NCI-H187 (cell line): ENCODE measurements at places on chromosomes 2 and 18.

DNA sequence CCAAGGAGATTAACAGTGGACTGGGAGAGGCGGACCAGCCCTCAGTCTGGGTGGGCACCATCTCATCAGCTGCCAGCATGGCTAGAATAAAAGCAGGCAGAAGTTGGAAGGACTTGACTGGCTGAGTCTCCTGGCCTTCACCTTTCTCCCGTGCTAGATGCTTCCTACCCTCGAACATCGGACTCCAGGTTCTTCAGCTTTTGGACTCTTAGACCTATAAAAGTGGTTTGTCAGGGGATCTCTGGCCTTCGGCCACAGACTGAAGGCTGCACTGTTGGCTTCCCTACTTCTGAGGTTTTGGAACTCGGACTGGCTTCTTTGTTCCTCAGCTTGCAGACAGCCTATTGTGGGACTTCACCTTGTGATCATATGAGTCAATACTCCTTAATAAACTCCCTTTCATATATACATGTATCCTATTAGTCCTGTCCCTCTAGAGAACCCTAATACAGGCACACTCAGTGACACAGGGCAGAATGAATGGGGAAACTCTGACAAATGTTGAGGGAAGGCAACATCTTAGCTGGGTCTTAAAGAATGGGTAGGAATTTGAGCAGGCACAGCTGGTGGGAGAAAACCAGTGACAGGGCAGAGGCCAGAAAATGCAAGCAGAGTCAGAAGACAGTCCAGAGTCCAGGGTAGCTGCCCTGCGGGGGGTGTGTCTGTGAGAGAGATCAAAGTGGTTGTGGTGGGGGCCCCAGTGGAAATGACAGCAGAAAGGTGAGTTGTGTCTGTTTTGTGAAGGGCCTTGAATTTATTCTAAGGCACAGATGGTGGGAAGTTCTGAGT, 108.1 kb upstream of the CD302 start:
- DNase-seq, result no peak

GRCh38 chr2:8889978-8890377, 52.6 kb upstream of the KIDINS220 start:
- DNase-seq, result peak; percentile 40

GRCh38 chr18:22789600-22789999, 143.5 kb upstream of the RBBP8 start:
- DNase-seq, result no peak

DNA sequence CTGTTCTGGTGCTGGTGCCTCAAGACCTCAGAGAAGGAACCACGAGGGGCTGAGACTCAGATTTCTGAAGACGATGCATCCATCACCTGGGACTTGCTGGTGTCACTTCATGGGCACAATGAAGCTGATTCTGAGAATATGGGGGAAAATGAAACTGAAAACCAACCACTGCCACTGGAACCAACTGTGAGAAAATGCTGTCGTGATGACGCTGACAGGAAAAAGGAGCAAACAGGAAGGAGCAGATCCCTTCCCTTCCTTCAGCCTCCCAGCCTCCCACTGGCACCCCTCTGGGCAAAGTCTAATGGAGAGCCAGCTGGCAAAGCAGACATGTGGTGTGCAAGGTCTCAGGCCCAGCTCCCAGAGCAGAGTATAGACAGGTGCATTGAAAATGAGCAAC, 109.7 kb downstream of the FOXI3 start:
- no peak for DNase-seq

DNA sequence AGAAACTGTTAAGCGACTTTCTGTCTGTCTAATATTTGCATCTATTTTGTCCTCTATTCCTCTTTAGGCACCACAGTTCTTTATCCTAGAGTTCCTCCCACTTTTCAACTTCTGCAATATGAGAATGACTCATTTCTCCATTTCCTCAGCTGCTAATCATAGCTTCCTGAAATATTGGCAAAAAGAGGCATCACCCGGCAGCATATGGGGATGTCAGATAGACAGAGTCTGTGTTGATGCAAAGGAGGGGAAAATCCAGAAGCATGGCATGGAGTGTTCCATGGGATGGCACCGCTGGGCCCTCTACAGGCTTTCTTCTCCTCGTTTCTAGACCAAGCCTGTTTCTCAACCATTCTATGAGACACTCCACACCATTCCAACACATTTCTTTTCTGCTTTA, 93.4 kb downstream of the DOCK10 start:
- no peak for DNase-seq

- DNase-seq, result no peak
Measured at GRCh38 chr2:37507703-37508102, 163.3 kb downstream of the QPCT start.

- no peak for DNase-seq
Measured at GRCh38 chr2:68108120-68108519, 45.3 kb upstream of the C1D start.

GRCh38 chr2:177501186-177501585, 108.6 kb downstream of the AGPS start:
- DNase-seq, result no peak

DNA sequence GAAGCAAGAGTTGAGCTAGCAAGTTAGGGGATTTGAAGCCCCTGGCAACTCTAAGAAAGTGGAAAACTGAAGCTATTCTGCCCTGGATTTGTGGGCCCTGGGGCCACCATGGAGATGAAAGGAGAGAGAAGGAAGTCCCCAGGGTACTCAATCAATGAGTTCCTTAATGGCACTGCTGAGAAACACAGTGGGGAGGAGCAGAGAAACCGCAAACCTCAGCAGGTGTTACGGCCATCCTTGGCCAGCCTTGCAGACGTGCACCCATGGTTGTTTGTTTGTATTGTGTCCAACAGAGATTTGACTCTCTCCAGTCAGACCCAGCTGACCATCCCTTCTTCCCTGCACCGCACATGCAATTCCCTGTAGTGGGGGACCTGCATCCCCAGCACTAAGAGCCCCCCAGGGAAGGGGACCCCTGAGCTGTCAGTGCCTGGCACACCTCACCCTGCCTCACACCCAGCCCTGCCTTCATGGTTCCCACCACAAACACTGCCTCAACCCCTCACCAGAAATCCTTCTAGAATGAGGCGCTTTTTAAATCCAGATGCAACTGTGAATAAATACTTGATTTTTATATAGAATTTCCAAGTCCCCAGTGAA, 255.3 kb downstream of the SH3BP4 start:
- no peak for DNase-seq

GRCh38 chr18:24611075-24611474, 150.6 kb downstream of the HRH4 start:
- no peak for DNase-seq

DNA sequence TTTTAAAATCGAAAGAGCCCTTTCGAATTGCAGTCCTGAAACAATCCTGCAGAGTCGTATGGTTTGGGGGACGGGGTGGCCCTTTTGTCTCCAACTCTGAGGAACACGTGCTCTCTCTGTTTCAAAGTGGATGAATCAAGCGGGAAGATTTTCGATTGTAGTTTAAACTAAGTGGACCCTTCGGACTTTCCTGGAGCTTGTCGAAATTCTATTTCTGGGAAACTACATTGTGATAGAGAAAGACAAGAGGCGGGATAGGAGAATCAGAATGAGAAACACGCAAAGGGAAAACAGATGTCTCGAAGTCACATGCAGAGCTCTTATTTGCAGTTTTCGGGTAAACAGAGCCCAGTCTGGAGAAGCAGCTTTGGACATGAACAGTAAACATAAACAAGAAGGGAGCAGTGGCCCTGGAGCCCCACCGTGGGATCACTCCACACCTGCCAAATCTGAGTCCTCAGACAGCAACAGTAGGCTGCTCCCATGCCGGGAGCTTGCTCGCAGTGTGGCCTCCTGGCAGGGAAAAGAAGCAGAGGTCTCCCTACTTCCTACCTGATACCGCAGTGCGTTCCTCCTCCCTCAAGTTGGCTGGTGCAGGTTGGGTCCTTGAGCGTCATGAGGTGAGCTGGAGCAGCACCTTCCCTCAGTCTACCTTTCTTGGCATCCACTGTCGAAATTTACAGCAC, 202.4 kb downstream of the SLC4A3 start:
- no peak for DNase-seq

DNA sequence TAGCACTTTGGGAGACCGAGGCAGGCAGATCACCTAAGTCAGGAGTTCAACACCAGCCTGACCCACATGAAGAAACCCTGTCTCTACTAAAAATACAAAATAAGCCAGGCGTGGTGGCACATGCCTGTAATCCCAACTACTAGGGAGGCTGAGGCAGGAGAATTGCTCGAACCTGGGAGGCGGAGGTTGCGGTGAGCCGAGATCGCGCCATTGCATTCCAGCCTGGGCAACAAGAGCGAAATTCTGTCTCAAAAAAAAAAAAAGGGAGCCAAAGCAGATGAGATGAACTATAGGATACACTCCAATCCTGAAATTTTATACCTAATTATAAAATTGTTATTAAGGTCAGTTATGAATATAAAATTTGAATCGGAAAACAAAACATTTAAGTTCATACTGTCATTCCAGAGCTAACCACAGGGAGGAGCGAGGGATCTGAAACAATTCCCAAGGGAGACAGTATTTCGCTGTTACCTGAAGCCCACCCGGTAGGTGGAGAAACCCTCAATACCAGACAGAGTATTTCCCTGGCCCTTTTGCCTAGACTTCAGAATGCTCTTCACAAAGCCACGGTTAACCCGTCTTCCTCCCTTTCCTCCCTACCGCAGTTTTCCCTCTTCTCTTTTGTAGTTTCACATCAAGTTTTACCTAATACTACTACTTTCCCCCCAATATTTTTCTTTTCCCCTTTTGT, 1.4 kb downstream of the PPM1G start:
- DNase-seq, result peak; percentile 21

DNA sequence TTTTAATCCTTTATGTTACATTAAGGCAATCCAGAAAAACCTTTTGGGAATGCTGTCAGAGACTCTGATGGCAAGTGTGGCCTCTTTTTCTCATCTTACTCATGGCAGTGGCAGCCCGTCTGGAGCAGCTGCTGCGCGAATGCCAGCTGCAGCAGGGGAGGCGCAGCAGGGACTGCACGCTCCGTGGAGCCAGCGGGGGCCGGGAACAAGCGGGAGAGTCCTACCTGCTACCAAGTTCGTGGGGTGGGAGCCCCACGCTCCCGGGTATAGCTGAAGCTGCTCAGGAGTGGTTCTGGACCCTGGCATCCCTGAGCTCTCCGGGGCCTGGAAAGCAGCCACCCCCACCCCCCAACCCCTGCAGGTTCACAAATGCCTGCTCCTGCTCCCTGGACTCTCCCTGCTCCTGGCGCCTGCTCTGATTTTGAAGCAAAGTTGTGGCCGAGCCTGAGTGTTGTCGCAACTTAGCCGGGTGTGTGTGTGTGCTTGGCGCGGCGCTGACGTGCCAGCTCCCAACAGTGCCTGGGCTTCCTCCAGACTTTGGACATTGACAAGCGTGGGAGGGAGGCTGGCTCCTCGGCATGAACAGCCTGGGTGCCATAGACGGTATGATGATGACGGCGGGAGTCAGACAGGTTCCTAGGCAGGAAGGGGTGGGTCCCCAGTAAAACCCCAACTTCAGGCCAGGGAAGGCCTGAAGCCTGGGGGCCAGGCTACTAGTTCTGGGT, 21.7 kb downstream of the TMX3 start:
- DNase-seq, result no peak

- DNase-seq, result no peak
Measured at GRCh38 chr18:78655921-78656320, 323.7 kb upstream of the SALL3 start.

DNA sequence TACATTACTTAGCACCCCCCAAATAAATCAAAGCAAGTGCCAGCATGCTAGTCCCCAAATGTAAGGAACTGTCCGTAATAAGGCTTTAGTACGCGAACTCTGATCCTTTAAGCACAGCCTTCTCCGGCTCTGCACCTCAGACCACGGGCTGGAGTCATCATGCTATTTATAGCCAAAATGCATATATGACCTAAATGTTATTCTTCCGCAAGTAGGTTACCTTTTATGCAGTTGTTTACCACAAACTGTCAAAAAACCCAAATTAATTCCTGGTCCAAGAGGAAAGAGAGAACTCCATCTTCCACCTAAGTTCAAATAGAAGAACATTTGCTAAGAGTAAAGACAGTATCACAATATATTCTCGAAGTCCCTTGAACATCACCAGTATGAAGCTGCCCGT, 42.7 kb downstream of the ZNF516 start:
- DNase-seq, result no peak

- DNase-seq, result no peak
Measured at GRCh38 chr18:3015204-3015592, 2.3 kb upstream of the LPIN2 start.

- DNase-seq, result peak; percentile 90
Measured at GRCh38 chr2:29921560-29921915, at the start of gene ALK. TSS of gene ALK (minus strand) at chr2:29921586. CDS start at chr2:29920659, 927 bp downstream.

- no peak for DNase-seq
Measured at GRCh38 chr2:168691221-168691620, 111.2 kb upstream of the NOSTRIN start.

DNA sequence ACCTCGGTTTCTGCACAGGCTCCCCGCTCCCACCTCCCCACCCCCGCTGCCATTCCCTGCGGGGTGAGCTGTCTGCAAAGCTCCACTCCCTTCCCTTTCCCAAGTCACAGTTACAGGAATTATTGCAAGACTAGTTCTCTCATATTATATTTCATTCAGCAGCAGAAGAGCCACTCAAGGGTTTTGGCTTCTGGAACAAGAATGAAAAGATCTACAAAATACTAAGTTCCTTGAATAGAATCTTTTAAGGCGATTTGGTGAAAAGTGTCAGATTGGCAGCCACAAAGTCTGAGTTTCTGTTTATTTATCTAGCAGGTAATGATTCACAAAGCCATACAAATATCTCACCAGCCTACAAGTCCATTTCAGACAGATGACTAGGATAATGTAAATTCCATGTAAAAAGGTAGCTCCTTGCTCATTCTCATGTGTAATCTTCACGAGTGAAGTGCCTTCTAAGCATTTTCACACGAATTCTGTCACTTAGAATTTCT, 221.9 kb upstream of the RBBP8 start:
- no peak for DNase-seq

- DNase-seq, result no peak
Measured at GRCh38 chr2:216696321-216696720, 972 bp upstream of the IGFBP5 start.

GRCh38 chr2:144509001-144509878, 10.7 kb downstream of the ZEB2 start:
- DNase-seq, result no peak

GRCh38 chr18:50619861-50620275, 60.0 kb downstream of the MAPK4 start:
- DNase-seq, result no peak

DNA sequence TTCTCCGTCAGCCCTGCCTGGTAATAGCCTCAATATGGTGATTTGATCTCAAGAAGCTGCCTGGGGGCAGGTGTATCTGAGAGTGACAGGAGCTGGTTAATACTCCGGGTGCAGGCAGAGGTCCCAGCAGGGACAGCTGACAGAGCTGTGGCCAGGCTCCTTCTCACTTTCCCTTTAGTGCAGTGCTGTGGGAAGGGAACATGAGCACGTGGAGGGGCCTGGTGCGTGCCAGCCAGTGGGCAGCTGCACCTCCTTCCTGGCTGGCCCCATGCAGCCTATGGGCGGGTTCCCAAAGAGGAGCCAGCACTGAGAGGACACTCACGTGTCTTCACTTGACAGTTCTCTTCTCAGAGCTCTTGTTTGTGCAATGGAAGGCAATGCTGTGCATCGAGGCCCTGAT, 9.1 kb downstream of the CNNM4 start:
- DNase-seq, result peak; percentile 11

- DNase-seq, result no peak
Measured at GRCh38 chr2:84817239-84817655, 63.6 kb downstream of the TRABD2A start.

- DNase-seq, result no peak
Measured at GRCh38 chr18:76453932-76454331, 41.1 kb downstream of the ZNF516 start.

GRCh38 chr18:49814147-49814499, 790 bp upstream of the ACAA2 start:
- DNase-seq, result no peak
